ENCODE measurements at places on chromosomes 13 and 19.

DNA sequence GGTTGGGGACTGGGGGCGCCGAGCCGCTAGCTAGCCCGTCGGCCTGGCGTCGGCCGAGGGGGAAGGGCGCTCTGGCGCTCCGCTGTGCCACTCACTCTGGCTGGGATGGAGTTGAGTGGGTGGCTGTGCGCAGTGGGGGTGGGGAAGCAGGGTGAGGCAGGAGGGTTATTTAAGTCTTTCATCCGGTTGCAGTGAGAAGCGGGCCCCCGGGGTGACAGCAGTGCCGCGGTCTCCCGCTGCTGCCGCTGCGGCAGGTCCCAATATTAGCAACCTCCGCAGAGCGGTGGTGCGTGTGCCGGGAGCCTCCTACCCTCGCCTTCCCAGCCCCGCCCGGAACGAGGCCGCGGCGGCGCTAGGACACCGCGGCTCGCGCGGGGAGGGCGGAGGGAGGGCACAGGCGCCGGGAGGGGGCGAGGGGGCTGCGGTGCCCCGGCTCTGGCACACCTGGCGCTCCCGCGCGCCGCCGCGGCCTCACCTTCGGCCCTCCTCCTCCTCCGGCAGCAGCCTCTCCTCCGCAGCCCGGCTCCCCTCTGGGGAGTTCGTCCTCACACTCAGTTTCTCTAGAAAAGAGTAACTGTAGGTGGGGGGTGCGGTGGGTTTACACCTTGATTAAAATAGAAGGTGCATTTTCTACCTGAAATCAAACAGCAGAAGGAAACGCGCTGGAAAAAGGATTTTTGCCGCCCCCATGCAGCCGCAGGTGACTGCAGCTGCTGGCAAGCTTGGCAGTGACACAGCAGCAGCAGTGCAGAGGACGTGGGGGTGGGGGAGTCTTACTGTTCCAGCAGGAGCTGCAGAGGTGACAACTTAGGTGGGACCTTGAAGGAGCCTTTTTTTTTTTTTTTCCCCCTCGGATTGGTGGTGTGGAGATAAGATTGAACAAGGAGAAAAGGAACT, 4.5 kb downstream of the FGF9 start:
- DNase-seq: no peak

DNA sequence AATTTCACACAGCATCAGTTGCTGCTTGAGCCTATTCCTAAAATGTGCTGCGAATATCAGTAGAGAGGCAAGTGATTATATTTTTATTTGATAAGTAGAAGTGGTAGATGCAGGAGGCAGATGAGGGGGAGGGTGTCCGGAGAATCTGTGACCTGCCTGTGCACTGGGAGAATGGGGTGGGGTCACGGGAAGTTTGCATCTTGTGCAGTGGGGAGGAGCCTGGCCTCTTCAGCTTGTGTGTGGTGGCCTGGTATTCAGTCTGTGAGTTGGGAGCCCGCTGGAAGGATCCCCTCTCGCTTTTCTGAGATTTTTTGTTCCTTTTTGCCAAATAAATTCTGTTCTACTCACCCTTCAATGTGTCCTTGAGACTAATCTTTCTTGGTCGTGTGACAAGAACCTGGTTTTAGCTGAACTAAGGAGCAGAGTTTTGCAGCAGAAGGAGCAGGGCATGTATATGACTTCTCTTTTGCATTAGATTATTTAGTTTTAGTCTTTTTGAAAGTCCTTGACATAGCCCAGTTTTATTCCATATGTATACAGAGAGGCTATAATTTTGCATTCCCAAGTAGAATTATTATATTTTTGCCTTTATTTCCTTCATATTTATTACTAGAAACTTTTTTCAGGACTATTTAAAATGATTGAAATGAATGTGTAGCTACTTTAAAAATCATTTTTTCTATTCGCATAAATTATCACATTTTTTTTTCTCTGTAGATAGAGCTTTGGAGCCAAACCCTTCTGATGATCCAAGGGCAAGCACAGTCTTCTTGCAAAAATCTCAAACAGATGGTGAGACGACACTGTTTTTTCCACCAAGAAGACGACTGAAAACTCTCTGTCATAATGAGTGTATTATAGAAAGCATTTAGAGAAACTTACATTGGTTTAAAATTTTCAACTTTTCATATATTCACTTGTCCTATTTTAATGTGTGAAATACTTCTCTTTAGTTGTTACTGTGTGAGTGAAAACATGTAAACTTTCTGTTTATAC, 1257.2 kb downstream of the UQCRFS1 start:
- no peak for DNase-seq

DNA sequence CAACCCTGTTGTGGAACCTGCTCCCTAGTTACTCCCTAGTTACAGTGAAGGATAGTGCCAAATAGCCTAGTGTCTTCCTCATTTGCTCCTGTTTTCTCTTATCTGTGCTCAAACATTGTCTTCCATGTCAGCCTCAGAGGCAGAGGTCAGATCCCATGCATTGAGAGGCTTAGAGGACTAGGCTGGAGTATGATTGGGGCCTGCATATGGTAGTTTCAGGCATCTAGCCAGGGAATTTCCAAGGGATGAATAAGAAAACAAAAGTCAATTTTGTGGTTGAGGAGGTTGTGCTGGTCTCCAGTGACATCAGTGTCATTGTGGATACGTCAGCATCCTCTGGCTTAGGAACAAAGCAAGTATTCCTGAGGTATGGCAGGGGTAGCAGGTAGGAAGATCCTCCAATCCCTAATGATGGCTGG, 9.4 kb downstream of the ZNF546 start:
- DNase-seq: no peak

DNA sequence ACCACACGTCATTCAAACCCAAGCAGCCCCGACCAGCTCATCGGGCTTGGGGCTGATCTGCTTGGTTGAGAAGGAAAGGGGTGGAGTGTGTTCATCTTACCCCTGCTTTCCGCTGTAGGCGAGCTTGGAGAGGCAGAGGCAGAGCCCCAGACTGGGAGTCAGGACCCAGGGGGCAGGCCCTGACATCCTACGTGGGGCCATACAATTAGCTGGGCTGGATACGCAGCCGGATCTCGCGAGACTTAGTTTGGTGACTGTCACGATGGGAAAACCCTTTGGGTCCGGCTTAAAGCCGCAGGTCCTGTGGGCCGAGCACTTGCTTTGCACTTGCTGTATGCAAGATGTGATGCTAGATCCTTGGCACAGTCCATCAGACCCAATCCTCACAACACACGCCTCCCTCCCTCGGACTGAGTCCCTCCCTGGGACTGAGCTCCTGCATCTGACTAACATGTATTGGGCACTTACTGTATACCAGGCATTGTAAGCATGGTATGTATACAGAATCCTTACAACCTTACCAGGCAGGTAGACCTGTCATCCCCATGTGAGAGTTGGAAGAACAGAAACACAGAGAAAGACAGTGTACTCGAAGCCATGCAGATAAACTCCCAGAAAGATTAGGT, 3.7 kb downstream of the CEACAM16 start:
- DNase-seq: no peak

DNA sequence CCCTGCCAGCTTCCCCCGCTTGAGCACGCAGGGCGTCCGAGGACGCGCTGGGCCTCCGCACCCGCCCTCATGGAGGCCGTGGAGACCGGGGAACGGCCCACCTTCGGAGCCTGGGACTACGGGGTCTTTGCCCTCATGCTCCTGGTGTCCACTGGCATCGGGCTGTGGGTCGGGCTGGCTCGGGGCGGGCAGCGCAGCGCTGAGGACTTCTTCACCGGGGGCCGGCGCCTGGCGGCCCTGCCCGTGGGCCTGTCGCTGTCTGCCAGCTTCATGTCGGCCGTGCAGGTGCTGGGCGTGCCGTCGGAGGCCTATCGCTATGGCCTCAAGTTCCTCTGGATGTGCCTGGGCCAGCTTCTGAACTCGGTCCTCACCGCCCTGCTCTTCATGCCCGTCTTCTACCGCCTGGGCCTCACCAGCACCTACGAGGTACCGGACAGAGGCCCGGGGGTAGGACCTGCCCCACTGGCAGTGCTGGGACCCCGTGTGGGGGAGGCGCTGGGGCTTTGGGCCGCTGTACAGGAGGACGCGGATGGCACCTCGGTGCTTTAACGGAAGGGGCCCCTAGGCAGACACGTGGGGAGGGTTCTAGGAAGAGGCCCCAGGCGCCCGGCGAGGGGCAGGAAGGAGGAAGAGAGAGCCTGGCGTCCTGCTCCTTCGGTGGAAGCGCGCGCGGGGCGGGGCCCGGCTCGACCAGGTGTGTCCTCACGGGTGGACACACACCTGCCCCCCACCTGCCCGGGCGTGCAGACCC, 681 bp downstream of the SLC5A5 start:
- no peak for DNase-seq

GRCh38 chr19:15022752-15023151, 26.5 kb upstream of the CASP14 start:
- DNase-seq: no peak
